ENCODE measurements at places on chromosomes 7 and 10.

GRCh38 chr10:115355162-115355760, 262.1 kb downstream of the ATRNL1 start:
- DNase-seq = no peak

DNA sequence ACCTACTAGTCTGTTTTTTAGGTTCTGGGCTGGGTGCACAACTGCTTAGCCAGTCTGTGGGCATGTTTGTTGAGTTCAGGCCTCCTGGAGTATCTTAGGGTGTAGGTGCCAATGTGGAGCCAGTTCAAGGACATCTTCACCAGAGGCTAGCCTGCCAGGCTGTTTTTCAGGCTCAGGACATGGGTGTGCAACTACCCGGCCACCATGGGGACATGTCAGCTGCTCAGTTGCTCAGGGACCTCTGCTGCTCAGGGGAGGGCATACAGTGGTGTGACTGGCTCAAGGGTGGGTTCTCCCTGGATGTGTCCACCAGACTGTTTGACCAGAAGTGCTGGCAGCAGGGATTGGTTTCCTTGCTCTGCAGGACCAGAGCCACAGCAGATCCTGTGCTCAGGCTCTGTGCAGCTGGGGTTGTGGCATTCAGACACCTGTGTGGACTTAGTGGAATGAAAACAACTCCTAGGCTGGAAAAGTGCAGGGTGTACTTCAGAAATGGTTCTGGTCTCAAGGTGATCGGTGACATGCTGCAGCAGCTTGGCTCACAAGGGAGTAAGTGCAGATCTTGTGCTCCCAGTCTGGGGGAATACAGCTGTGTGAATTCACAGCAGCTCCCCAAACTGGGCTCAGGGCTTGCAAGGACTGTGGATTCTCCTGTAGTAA, 44.8 kb downstream of the PALS2 start:
- no peak for DNase-seq

- DNase-seq = no peak
Measured at GRCh38 chr10:80996615-80997193, 459.0 kb downstream of the SH2D4B start.

DNA sequence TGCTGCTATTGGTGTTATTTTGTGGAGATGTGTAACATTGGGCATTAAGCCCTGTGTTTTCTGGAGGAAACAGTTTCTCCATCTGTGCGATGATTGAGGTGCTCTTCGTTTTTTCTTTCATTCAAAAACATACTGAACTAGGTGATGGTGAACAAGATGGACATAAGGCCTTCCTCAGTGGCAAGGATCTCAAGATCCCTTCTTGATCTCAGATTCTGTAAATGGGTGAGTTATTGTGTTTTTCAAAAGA, 759 bp upstream of the ELAPOR2 start:
- no peak for DNase-seq

DNA sequence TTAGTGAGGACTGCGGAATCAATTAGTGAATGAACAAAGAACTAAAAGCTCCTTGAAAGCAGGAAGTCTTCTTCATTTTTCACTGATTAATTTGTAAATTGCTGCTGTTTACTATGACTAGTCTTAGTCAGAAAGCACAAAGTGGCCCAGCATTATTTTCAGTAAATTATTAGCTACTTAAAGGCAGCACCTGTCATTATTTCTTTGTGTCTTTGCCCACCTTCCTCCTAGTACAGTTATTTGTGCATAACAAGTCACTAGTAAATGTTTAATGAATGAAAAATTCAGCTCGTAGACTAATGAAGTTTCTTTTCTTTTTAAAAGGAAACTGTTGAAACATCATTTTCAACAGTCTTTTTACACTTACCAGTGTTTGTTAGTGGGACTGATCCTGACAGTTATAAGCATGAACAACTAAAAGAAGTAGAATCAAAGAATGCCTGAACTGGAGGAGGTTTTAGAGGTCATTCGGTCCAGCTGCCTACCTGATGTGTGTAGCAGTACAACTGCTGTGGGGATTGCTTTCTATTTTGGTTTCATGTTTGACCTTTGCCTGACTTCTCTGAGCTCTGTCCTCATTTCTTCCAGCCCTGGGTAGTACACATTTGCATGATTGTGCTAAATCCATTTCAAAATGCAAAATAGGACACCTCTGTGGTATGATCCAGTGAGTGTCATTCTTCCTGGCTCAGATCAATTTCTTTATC, 140.0 kb upstream of the PHYHIPL start:
- DNase-seq = no peak

GRCh38 chr10:103192089-103192450, 1.0 kb downstream of the NT5C2 start:
- peak; percentile 8 for DNase-seq

DNA sequence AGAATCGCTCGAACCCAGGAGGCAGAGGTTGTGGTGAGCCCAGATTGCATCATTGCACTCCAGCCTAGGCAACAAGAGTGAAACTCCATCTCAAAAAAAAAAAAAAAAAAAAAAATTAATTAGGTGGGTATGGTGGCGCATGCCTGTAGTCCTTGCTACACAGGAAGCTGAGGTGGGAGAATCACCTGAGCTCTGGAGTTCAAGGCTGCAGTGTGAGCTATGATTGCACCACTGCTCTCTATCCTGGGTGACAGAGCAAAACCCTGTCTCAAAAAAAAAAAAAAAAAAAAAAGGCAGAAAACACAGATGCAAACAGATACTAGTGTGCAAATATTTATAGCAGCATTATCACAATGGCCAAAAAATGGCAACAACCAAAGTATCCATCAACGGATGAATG, 134.4 kb downstream of the RGS10 start:
- DNase-seq = no peak

GRCh38 chr10:103748020-103748419, 107.4 kb downstream of the SH3PXD2A start:
- DNase-seq = no peak

- no peak for DNase-seq
Measured at GRCh38 chr7:12884856-12885440, 197.5 kb downstream of the ARL4A start.

DNA sequence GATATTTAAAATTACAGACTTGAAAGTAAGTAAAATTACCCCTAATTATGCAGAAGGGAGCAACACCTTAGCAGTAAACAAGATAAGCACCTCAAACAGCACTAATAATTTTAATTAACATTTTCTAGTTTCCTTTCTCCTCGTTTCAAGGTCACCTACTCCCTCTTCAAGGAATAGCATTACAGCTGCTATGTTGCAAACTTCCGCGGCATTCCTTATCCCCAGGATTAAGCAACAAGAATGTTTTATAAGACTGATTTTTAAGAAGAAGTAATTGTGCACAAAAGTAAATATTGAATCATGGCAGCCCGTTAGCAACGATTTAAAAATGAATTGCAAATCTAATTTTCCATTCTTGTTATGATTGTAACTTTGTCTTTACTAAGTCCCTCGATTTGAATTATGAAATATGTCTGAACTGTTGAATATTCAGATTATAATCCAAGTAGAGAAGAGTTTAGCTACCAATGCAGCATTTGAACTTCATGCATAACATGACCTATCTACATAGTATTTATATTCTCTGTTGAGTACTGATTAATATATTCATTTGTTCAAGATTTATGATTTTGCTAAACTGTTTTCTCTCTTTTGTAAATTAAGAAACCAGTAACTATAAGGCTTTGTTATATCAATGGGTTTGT, 593.5 kb upstream of the MGMT start:
- no peak for DNase-seq

GRCh38 chr10:132948351-132948750, 6.0 kb upstream of the CFAP46 start:
- DNase-seq = no peak

GRCh38 chr10:73512207-73512743, 16.5 kb upstream of the PPP3CB start:
- DNase-seq = no peak

DNA sequence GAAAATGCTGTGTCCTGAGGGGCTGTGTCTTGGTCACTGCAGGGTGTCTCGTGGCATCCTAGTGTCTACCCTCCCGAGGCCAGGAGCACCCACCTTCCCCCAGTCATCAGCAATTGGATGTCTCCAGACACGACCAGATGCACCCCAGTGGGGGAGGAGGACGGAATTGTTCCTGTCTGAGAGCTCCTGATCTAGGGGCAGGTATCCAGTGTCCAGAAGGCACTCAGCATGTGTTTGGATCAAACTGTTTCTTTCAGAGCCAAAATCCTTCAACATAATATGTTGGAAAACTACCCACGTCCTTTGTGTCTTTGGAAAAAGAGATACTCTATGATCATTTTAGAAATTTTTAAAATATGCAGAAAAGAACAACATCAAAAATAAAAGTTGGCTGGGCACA, 16.9 kb downstream of the PRKRIP1 start:
- no peak for DNase-seq

DNA sequence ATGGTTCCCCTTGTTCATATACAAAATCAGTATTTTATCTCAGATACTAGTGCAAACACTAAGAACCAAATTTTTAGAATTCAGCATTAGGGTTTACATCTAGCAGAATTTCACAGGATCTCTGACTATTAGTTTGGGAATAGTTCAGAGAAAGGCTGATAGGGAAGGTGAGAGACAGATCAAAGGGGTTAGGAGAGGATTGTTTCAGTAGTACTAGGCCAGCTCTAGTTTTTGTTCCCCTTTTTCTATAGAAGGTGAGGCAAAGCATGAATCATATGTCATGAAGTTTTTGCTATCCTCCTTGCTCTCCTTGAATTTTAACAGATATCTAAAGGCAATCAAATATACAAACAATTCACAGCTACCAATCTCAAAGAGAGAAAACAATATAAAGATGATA, 26.1 kb upstream of the CTNNA3 start:
- DNase-seq = no peak

GRCh38 chr7:135728136-135728669, at the start of gene SLC13A4:
SLC13A4 (minus strand) TSS chr7:135728186; CDS start chr7:135727496, 690 bp downstream.
- DNase-seq = no peak

GRCh38 chr7:2931034-2931415, 86.9 kb upstream of the GNA12 start:
- no peak for DNase-seq

GRCh38 chr10:120768227-120768626, 82.9 kb upstream of the WDR11 start:
- no peak for DNase-seq

GRCh38 chr10:62479523-62479922, 105.4 kb downstream of the ZNF365 start:
- DNase-seq = no peak

Measured in stimulated activated CD4-positive, alpha-beta T cell treated with anti-CD3 and anti-CD28 coated beads, Interleukin-4, amount 100 ng/mL, for 1 hour (primary cell).